Peyer's patch (tissue), 4 donors: ENCODE measurements at places on chromosomes 11 and 22. TPM values are rescaled to one million over a fixed set of nuclear protein-coding genes. Genes with fewer than 3 reads are reported as not detected.

The UPK3A gene
- not detected for total RNA-seq

The KRTAP5-7 gene
- total RNA-seq, result 2.7 TPM

The ZFTA gene
- total RNA-seq, result 3.7 TPM

The BBOX1 gene
- total RNA-seq, result not detected

The ADSL gene
- 39.7 TPM for total RNA-seq

The IGSF9B gene
- 3.8 TPM for total RNA-seq
